Mesenteric fat pad (tissue), 1 donor: ENCODE measurements at places on chromosomes 12 and 14.

DNA sequence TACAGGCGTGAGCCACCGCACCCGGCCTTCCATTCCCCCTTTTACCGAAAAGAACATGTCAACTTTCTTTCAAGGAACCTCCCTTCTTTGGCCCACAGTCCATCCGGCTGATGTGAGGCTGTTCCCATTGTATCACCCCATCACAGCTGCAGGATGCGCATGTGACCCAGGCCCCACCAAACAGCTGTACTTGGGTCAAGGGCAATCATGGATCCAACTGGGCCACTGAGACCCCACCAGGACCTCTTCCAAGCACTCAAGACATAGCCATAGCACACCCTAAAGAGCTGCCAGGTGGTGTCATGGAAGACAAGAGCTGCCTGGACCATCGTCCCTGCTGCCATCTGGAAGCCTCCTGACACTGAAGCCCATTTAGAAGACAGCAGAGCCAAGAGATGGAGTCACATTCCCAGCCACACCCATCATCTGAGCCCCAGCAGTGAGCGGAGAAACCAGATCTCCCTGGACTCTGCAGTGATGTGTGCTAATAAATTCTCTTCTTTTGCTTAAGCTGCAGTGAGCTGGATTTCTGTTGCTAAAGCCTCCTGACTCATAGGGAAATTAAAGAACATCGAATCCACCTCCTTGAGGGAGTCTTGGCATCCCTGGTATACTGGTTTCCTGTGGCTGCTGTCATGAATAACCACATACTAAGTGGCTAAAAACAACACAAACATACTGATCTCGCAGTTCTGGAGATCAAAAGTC is 105.6 kb downstream of the KSR2 start:
- peak; percentile 62 for DNase-seq

- no peak for DNase-seq
Observed at GRCh38 chr14:73191441-73191840, 45.9 kb upstream of the PAPLN start.

- no peak for DNase-seq
Observed at GRCh38 chr14:51321036-51321435, 81.0 kb downstream of the TMX1 start.

DNA sequence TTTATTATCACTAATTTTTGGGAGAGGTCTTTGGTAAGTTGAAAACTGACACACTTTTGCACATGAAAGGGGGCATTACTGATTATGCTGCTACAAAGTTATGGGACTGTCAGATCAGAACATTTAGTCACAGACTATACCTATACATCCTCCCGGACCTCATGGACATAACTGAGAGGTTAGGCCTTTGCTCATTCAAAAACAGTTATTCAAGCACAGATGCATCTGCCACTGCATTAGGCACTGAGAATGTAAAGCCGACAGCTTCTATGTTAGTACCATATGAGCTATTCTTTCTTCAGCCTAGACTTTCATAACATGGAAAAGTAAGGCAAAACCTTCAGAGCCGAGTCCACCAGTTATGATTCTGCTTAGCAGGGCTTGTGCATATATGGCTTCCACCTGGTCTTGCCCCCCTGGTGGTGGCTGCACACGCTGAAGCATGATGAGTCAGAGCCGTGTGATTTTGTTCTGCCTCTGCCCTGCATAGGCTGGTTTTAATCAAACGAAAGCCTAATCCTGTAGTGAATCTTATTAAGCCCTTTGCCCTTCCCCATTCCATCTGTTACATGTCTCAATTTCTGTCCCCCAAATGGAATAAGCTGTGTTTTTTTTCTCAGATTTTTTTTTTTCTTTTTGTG is 21.8 kb upstream of the RNU6-8 start:
- DNase-seq = no peak

DNA sequence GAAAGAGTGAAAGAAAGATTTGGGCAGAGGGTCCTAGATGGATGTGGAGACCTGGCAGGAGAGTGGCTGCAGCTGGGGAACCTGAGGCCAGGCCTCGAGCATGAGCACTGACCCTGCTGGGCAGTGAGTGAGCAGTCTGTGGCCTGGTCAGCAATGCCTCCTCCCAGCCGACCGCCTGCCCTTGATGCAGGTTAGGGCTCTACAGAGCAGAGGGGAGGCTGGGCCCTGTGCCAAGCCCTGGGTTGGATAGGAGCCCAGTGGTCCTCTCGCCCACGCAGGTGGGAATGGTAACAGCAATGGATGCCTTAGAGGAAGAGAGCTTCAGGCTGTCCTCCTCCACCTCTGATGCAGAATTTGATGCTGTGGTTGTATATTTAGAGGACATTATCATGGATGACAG is 59.8 kb downstream of the RAB35 start:
- peak; percentile 60 for DNase-seq
